ENCODE measurements at places on chromosomes 4 and X.

- DNase-seq = no peak
Observed at GRCh38 chrX:2723286-2723879, 28.5 kb upstream of the XG start.

GRCh38 chr4:60812811-60813210, 387.3 kb upstream of the ADGRL3 start:
- DNase-seq = no peak

- no peak for DNase-seq
Observed at GRCh38 chr4:76854858-76855257, 43.1 kb downstream of the SOWAHB start.

DNA sequence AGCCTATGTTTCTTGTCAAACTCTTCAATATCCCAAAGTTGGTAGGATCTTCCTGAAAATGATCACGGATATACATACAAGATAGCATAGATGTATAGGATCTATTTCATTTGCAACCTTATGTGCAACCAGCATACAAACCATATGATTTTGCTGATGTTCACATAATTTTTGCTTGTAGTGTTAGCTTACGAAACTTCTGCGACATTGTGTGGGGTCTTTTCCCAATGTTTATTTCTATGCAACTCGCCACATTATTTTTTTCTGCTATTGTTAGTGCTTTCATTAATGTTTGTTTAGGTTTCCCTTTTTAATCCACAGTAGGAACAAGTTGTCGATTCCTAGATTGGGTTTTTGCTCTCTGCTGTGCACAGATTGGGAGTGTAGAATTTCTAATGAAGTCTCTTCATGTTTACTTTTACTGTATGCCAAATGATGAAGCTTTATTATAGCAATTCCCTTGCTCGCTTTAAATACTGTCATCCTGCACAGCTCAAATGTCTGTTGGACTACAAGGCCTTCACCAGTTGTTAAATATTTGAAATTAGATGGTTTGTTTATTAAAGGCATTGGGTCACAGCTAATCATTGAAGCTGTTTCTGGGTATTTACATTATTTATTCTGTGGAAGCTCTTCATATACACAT, 257.6 kb upstream of the PCDH7 start:
- DNase-seq = no peak

GRCh38 chr4:100696531-100696930, 178.7 kb upstream of the EMCN start:
- DNase-seq = no peak

DNA sequence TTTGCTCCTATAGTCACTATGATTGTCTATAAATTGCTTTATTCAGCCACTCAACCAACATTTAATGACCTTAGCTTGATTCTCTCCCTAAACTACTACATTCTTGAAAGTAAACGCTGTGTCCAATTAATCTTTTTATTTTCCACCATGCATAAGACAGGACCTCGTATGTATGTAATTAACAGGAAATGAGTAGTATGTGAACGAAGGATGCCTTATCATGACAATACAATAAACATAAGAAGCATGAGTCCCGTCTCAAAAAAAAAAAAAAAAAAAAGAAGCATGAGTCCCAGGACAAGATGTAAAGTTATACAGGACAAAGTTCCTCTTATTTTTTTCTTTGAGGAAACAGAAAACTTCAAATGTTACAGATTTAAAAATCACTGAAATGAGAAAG, 92.5 kb downstream of the PPP3CA start:
- DNase-seq = no peak

- DNase-seq = no peak
Observed at GRCh38 chrX:139930916-139931645, 1.8 kb downstream of the ATP11C start.

- no peak for DNase-seq
Observed at GRCh38 chr4:76564123-76564915, 129.3 kb downstream of the SHROOM3 start.

DNA sequence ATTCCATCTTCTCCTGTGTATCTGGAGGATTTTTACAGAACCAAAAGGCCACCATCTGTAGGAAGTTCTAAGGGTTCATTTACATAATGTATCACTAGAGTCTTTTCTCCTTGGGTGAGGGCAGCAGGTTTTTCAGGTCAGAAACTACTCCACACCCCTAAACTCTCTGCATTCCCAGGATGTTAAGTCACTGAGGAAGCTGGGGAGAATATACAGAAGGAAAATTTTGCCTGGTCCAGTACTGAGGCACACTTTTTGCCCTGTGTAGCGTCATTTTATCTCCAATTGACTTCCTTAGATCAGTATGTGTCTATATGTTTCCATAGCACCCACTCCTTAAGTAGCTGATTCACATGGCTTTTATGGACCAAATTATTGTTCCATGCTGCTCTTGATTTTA, 17.0 kb downstream of the XKRX start:
- DNase-seq = no peak

- DNase-seq = no peak
Observed at GRCh38 chr4:126123611-126124325, 809.0 kb downstream of the FAT4 start.

- no peak for DNase-seq
Observed at GRCh38 chr4:80171251-80171650, 26.1 kb upstream of the PRDM8 start.

DNA sequence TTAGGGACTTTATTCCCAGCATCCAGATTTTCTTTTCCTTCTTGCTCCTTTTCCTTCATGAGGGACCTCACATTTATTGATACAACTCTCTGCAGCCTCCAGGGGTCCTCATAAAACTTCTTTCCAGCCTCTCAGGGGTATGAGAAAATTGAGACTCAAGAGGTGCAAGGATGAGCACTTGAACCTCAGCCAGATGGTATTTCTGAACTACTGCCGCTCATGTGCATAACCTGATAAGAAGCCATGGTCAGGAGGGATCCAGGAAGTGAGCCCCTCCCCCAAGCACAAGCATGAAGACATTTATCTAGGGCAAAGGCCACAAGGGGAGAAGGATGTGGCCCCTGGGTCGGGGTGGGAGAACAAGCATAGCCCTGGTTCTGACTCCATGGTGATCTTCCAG, 73.3 kb downstream of the TSPAN7 start:
- no peak for DNase-seq

DNA sequence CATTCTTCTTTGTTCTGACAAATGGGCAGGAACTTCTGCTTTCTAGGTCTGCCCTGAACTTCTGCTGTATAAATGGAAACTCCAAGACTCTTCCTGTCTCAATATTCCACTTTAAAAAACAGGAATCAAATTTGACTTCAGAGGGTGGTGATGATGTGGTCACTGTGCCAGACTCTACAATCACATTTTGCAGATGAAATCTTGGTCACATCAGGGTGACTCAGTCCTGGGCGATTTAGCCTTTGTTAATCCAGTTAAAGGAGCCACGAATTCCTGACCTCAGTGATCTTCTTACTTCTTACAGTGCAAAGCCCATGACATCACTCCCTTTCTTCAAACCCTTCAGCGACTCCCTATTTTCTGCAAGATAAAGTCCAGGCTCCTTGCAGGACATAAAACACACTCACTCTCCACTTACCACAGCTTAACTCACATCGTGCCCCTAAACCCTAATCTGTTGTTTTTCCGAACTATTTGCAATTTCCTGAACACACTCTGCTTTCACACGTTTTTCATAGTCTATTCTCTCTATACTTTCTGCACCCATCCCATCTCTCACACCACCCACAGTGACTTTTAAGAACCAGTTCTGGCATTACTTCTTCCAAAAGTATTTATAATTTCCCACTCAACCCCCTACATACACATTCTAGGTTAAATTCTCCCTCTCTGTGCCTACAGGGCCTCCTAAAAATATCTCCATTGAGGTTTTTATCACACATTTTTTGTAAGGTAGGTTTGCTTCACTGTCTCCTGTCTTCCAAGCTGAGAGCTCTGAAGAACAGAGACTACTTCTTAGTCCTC, 11.1 kb downstream of the GASK1B start:
- DNase-seq = no peak

GRCh38 chr4:52172166-52172565, 121.1 kb downstream of the SPATA18 start:
- DNase-seq = no peak

- no peak for DNase-seq
Observed at GRCh38 chr4:35342833-35343232, 901.5 kb downstream of the ARAP2 start.

DNA sequence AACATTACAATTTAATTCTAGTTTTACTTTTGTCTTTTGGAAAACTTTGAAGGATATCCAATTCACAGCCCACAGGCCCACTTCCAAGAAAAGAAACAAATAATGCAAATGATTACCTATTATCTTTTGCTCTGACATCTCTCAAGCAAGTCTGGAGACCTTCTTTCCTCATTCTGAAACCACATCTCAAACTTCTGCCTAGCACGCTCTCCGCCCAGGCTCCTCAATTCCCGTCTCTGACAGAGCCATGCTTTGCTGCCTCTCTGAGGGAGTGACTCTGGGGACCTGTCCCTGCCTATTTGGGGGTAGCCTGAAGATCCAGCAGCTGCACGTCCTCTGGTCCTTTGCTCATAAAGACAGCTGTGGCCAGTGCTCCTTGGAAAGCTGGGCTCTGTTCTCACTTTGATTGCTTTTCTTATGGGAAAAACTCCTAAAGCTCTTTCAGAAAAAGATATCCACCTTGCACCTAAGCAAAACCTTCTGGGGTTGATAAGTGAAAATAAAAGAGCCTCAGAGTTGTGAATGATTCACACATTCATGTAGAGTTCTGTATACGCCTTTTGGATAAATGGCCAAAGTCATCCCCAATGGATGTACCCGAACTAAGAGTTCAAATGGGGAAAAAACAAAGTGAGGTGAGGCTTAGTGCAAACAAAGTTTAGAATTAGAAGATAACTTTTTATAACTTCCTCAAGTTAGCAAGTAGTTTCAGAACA, 72.4 kb upstream of the TNIP3 start:
- DNase-seq = no peak
